ENCODE measurements at places on chromosomes 5 and 9.

DNA sequence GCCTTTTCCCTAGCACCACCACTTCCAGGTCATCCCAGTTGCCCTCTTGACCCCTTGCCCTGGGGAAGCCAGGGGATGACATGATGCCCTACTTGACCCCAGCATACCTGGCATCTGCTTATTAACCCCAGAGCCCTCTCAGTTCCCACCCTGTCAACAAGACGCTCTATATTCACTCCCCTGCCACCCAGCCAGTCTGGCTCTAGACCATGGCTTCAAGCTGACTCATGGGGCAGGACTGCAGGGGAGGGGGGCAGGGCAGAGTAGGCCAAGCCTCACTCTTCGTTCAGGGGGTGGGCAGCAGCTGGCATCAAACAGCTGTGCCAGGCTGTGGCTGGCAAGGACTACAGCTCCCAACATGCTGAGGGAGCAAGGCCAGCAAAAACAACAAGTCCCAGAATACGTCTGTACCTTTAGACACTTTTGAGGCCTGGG, 5.3 kb downstream of the ATOSB start:
- no peak for DNase-seq

- no peak for DNase-seq
Measured at GRCh38 chr5:169251333-169252084, 49.4 kb downstream of the SLIT3 start.

DNA sequence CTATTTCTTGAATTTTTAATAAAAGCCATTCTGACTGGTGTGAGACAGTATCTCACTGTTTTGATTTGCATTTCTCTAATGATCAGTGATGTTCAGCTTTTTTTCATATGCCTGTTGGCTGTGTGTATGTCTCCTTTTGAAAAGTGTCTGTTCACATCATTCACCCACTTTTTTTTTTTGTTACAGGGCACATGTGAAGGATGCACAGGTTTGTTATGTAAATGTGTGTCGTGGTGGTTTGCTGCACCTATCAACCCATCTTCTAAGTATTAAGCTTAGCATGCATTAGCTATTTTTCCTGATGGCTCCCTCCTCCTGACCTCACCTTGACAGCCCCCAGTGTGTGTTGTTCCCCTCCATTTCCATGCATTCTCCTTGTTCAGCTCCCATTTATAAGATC, 39.3 kb upstream of the IFNE start:
- no peak for DNase-seq

GRCh38 chr9:3180696-3181048, 336.8 kb upstream of the PUM3 start:
- DNase-seq, result no peak

- no peak for DNase-seq
Measured at GRCh38 chr5:31270396-31270795, 76.9 kb downstream of the CDH6 start.

GRCh38 chr9:26637101-26637500, 255.5 kb downstream of the CAAP1 start:
- DNase-seq, result no peak

DNA sequence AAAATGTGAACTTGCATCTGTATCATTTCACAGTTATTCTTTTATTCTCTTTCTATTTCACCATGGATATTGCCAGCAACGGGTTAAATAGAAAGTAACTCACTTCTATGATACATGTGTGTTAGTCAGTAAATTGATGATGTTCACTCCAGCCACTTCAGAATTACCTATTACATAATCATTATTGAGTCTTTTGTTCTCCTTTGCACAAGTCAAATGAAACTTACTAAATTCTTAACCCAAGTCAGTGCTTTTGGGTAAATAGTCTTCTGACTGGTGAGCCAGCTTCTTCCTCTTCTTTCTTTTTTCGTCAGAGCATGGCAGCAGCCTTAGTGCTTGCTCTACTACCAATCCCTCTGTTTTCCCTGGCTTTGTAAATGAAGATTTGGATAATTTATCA, 344.3 kb downstream of the RAB3C start:
- no peak for DNase-seq

- DNase-seq, result no peak
Measured at GRCh38 chr9:124964056-124964455, 23.2 kb upstream of the GOLGA1 start.

DNA sequence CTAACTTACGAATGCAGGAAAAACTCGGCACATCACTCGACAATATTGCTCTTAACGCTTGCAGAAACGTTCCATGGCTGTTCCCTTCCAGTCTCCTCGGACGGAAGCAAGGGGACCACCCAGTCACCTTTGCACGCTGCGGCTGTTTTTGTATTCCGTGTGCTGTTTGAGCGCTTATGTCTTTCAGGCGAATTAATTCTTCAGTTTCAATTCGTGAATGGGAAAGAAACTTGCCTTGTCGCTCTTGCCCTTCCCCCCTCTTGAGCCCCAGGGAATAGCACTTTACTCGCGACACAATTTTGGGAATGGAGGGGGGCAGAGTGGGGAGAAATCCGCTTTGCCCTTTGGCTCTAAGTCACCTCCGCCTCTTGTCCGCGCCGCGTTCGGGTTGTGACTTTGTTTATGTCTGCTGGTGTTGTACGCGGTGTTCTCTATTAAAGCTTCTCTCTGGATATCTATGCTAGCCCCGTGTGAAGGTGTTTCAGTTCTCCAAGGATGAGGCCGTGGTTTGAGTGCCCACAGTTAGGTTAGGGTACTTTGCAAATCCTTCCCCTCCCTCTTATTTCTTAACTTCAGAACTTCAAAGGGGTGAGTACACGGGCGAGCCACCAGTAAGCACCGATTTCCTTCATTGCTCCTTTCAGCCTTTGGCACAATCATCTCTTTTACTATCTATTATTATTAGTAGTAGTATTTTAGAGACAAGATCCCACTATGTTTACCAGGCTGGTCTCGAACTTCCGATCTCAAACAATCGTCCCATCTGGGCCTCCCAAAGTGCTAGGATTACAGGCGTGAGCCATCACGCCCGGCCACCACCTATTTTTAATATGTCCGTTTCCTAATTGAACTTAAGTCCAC, 2.7 kb downstream of the FOXB2 start:
- DNase-seq, result no peak

DNA sequence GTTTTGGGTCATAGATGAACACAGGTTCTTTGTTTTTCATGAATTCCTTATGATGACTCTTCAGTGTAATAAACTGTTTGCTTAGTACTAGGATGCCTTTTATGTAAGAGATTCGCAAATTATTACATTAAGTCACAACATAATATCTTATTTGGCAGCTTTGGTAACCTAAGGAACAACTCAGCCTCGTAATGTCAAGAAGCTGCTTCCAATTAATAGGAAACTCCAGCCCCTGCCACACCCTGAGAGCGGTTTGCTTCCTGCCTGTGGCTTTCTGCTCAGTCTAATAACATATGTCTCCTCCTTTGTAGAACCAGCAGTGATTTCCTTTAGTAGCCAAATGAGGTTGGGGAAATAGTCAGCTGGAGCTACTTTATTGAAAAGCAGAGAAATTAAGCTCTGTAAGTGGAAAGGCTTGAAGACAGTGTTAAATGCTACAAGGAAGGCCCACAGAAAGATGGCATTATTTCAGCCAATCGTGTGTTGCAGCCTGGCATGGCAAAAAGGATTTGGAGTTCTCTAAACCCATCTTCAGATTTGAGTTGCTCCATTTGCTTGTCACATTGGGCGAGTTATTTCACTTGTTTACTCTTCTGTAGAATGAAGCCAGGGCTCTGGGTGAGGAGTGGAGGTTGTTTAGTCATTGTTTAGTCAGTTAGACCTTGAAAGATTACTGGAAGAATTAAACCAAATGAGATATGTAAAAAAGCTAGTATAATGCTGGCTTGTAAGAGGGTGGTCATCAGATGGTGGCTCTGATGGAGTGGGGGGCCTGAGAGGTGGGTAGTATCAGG, 54.1 kb downstream of the MTAP start:
- DNase-seq, result no peak

DNA sequence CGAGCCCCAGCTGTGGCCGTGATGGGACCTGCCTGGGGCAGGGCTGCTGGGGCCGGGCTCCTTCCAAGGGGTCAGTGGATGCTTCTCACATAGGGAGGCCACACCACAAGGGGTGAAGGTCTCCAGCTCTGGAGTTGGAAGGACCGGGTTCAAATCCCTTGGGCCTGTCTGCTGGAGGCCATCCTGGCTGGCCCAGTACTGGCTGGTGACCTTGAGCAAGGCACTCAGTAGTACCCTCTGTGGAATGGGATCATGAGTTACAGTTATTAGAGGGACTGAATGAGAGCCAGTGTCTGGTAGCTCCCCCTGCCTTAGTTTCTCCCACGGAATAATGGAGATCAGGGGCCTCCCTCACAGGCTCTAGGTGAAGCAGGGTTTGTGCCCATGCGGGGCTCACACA, 58.3 kb downstream of the LMX1B start:
- DNase-seq, result no peak

DNA sequence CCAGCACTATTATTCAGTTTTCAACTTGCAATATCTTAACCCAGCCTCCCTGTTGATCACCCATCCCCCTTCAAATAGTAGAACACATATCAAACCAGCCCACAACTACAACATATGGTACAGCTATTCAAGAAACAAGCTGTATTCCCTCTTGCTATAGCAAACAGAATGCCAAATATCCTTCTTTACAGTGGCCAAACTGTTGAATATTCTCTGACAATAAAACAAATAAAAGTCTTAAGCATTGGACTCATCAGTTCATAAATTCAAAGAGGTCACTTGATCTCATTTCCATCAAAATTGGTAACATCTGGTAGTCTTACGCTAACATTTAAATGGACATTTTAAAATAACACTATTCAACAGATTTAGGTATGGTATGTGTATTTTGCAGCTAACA, 350.8 kb downstream of the EFNA5 start:
- no peak for DNase-seq

- no peak for DNase-seq
Measured at GRCh38 chr9:10946676-10947410, 334.0 kb upstream of the PTPRD start.

- DNase-seq, result no peak
Measured at GRCh38 chr9:926976-927375, 49.5 kb upstream of the DMRT3 start.

- no peak for DNase-seq
Measured at GRCh38 chr9:36834736-36835135, 199.3 kb downstream of the PAX5 start.

DNA sequence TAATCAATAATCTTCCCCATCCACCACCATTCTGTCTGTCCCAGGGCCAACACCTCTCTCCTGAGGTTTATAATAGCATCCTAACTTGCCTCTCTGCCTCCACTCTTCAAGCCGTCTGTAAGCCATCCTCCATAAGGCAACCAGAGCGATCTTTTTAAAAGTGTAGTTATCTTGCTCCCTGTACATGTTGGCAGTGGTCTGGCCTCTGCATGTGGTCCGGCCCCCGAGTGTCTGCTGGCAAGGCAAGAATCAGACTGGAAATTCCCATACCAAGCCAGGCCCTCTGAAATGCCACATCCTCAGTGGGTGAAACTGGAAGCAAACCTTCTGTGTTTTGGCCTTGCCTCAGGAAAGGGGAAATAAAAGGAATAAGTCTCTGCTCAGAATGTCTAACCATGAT, 17.0 kb downstream of the TTLL11 start:
- no peak for DNase-seq

DNA sequence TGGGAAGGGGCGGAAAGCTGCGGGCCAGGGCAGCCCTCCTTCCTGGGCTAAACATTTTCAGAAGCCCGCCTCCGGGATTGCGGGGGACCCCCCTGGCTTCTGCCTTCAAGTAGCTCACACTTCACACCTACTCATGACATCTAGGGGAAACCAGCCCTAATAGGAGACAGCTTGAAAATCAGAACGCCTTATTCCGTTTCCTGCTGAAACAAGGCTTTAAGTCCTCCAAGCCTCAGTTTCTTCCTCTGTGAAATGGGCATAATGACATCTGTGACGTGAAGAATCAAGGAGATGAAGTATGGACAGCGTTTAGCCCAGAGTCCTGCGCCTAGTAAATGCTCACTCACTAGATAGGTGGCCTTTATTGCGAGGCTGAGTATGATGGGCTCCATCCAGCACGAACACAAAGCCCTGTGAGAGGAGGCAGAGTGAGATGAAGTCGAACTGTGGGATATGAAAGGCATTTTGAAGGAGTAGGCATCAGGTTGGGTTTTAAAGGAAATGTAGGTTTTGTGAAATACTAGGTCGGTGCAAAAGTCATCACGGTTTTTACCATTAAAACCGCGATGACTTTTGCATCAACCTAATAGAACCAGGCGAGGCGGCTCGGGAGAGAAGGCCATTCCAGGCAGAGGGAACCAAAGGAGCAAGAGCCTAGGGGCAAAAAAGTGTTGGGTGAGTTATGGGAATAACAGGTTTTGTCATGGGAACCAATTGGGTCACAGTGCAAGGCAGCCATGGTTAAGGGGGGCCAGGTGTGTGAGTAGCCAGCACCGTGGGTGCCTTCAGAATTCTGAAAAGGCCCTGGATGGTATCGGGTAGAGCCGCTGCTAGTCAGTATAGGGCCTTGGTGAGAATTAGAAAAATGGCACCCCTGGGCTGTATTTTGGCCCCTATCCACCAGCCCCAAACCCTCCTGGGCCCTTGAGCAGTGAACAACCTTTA, 1.0 kb upstream of the TSC1 start:
- no peak for DNase-seq

GRCh38 chr5:57302164-57302563, 128.3 kb downstream of the GPBP1 start:
- DNase-seq, result peak; percentile 17

DNA sequence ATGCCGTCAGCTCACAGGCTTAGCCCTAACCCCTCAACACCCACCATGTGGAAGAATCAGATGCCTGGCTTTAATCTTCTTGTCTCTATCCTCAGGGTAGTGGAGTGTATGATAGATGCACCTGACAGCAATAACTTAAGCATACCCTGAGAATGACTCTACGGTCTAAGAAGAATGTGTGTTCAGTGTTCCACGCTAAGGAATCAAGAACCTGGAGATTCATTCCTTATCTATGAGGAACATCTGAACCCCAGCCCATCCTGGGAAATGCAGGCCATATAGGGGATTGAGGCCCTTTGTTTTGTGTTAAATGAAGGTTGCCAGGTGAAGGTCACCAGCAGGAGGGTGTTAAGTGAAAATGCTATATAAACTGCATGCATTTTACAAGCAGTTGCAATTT, 63.0 kb downstream of the KLHL3 start:
- no peak for DNase-seq

- no peak for DNase-seq
Measured at GRCh38 chr9:92774274-92774673, 9.6 kb upstream of the BICD2 start.

DNA sequence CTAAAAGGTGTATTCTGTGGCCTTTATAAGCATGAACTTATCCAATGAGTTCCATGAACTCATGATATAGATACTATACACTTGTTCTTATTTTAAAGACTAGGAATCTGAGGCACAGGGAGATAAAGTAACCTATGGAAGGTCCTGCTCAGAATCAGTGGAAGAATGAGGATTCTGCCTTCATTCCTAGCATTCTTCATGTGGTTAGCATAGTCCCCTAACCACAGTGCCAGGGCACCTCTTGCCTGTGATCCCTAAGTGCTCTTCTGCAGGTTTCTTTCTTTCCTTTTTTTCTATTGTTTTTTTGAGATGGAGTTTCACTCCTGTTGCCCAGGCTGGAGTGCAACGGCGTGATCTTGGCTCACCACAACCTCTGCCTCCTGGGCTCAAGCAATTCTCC, 174.1 kb downstream of the C9orf152 start:
- DNase-seq, result no peak

Data from stimulated activated CD8-positive, alpha-beta memory T cell treated with anti-CD3 and anti-CD28 coated beads, Interleukin-12 subunit alpha, Interleukin-12 subunit beta, amount 100 ng/mL, for 1 hour (primary cell).